WTC11 (cell line): ENCODE measurements at places on chromosomes 12 and 14.

DNA sequence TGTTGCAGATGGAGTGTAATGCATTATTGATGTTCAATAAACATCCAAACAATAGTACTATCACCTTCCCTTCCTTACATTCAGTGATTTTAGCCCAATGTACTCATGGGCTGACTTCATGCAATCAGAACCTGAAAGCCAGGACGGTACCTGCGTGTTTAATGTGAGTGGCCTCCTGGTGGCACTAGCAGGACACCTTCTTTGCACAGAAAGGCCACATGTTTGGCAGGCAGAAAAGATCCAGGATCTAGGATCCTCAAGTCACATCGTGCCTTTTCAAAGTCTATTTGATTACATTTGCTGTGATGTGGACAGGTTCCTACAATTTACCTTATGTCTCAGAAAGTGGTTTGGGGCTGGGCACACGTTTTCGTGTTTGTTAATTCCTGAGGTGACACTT lies 82.9 kb downstream of the NEDD1 start:
- DNase-seq, result peak; percentile 50

DNA sequence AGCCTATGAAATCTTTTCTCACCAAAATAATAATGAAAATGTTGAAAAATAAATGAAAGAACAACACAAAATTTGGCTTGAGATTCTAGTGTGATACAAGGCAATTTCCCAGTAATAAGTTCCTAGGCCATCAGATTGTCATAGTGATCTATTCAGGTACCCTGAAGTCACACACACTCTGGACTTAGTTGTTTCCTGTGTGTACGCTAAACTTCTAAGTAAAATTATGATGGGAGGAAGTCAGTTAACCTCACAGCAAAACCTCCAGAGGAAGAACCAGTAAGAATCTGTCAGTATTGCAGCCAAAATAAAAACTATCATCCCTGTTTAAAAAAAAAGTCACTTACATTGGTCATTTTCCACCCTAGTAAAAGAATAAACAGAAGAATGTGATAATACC lies 81.9 kb downstream of the DBX2 start:
- no peak for DNase-seq

GRCh38 chr12:1697271-1697670 lies 6.4 kb downstream of the ADIPOR2 start:
- no peak for DNase-seq

- DNase-seq, result no peak
Measured at GRCh38 chr12:105289114-105289904, 41.2 kb upstream of the C12orf75 start.

- peak; percentile 75 for DNase-seq
Measured at GRCh38 chr14:69535230-69535848, 39.3 kb downstream of the CCDC177 start.

DNA sequence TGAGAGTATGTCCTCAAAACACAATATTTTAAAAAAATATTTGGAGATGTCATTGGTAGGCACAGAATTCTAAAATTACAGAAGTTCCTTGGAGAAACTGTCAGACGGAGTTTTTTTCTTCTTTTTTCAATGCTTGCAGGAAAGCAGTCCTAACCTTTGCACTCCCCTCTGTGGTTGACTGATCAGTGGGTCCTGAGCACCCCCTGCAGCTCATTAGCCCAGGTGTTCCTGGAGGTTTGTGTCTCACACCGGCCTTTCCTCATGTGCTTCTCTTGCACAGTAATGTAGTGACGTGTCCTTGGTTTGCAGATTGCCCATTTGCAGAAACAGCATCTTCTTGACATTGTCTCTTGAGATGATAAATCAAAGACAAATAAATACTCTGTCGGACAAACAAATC lies 513.0 kb downstream of the TMEM121 start:
- no peak for DNase-seq

GRCh38 chr14:68681256-68682011 lies 111.4 kb downstream of the ZFP36L1 start:
- no peak for DNase-seq

- no peak for DNase-seq
Measured at GRCh38 chr14:52175982-52176502, 91.5 kb upstream of the PTGDR start.

DNA sequence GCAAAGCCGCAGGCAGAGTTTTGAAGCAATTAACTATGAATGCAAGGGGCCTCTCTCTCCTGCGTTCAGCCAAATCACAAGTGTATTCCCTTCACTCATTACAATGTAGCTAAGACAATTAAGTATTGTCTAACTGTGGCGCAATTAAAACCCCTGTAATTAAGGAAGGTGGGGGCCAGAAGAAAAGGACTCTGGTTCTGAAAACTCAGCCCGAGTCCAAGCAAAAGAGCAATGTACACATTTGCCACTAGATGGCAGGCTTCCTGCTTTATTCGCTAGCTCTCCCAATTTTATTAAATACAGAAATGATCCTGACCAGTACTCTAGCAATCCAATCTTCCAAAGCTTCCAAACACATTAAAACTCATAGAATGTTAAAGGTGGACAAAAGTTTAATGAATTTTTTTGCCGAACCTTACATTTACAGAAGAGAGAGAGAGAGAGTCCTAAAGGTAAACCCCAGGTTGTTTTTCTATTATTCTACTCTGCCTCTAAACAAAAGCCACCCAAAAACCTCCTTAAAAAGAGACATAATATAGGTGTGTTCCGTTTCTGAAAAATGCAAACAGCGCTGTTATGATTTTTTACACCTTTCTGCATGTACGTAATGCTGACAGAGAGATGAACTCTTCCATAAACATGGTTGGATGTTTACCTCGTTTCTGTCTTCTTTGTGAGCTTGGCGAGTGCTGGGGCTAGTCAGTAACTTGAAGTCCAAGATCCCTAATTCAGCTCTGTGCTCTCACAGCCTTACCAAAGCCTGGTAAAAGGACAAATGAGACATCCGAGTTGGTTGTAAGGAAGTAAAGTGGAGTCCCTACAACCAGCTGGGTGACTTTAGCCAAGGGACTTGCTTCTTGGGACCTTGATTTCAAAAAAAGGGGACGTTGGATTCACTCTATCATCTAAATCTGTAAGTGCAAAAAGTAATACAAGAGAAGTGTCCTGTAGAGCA lies 50.9 kb upstream of the VASH1 start:
- no peak for DNase-seq

GRCh38 chr14:71695611-71696350 lies 236.4 kb upstream of the RGS6 start:
- DNase-seq, result no peak

- DNase-seq, result no peak
Measured at GRCh38 chr12:129762436-129762835, 141.4 kb downstream of the TMEM132D start.

DNA sequence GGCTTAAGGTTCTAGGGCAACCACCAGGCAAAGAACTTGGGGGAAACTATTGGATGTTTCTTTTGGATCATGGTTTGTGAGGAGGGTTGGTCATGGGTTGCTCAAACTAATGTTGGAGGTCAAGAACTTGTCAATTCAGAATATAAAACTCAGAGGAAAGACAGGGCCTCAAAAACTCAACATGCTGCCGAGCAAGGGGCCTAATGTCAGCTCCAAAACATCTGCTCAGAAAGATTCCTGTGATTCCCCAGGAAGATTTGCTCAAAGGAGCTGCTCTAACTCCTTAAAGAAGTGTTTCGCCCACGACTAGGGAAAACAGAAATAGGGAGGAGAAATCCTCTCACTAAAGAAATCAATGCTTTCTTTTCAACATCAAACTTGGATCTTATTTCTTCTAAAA lies 3.7 kb upstream of the IGF1 start:
- no peak for DNase-seq

- no peak for DNase-seq
Measured at GRCh38 chr14:62369919-62370560, 607.8 kb downstream of the SNAPC1 start.

GRCh38 chr12:123966596-123966995 lies 6.0 kb downstream of the CCDC92 start:
- DNase-seq, result no peak

DNA sequence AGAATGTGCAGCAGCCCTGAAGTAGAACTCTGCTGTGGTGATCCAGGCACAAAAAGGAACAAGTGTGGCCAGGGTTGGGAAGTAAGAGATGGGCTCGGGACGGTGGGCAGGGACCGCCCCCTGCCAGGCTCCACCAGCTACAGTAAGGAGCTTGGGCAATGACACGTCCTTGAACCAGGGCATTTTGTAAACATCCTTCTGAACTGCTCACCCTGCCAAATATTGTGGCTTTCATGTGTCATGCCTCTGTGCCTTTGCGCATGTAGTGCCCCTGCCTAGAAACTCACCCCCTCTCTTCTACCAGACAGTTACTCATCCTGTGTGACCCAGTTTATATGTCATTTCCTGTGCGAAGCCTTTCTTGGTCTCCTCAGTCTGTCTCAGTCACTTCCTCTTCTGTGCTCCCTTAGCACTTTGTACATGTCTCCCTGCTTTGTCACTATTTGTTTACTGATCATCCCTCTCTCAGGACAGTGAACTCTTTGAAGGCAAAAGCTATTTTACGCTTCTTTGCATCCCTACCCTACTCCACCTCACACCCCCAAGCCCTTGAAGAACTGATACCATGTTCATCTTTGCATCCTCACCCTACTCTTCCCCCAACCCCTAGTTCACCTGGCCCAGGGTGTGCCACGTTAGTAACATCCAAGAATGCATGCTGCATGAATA lies 108.9 kb upstream of the PLEKHG7 start:
- no peak for DNase-seq

- DNase-seq, result no peak
Measured at GRCh38 chr12:102321305-102322082, 123.9 kb upstream of the PMCH start.

DNA sequence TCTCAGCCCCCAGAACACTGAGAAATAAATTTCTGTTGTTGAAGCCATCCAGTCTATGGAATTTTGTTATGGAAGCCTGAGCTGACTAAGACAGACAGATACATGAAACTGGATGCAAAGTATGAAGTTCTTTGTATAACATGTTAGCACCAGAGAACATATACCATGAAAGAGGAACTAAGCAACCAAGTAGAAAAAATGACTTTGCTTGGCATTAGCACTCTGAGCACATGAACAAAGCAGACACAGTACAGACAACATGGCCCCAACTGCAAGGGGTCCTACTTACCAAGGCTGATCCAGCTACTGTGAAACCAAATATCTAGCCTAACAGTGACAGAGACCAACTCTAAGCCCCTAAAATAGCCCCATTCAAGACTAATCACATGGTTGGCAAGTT lies 13.8 kb downstream of the EXOC5 start:
- no peak for DNase-seq

GRCh38 chr12:24840046-24840800 lies 108.7 kb downstream of the BCAT1 start:
- DNase-seq, result no peak

DNA sequence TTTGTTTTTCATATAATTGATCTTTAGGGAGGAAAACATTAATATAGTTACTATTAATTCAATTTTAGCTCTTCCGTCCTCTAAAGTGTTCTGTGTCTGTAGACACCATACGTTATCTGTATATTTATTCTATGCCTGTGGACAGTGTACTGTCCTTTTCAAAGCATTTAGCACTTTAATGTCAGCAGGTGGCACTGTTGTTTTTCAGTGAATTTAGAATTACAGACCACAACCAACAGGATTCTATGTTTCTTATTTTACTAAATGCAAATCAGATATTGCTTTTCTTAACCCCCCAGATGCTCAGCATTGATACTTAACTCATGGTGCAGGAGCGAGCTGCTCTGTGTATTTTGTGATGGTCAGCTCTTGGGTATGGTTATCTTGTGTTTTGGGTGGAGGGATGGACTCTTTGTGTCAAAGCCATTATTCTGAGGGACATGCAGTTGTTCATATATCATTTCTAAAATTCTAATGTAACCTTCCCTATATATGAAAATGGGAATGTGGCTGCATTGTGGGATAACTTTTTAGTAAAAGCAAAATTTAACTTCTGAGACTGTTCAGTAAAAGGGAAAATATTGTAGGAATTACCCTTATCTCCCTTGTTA lies 65.2 kb downstream of the PAPOLA start:
- DNase-seq, result no peak

GRCh38 chr12:111822886-111823285 lies 19.1 kb upstream of the MAPKAPK5 start:
- no peak for DNase-seq

- DNase-seq, result no peak
Measured at GRCh38 chr12:22797701-22798100, 172.7 kb downstream of the ETNK1 start.

DNA sequence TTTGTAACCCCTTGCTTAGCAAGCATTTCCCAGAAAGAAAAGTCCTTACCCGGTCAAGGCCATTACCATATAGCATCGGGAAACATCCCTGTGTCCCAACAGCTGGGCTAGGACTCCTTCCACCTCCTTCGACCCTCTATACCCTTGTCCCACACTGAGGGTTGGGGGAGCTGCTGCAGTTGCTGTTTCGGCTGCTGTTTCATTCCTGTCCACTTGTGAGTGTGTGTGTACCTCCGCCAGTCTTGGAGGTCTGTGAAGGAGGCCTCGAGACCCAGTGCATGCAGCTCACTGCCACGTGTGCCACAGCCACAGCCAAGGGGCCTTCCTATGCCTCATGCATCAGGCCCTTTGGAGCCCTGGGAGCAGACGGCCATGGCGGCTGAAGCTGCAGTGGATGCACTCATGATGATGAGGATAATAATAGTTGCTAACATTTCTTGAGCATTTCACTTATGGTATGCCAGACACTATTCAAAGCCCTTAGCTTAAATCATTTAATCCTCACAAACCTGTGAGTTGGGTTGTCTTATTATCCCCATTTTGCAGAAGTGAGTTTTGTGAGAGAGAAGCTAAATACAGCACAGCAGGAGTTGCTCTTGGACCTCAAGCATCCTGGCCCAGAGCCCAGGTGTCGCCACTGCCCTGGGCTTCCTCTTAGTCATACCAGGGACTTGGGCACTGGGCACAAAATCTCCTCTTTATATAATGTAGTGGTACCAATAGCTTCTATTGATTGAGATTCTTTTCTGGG lies 156.5 kb downstream of the PRKCH start:
- no peak for DNase-seq

DNA sequence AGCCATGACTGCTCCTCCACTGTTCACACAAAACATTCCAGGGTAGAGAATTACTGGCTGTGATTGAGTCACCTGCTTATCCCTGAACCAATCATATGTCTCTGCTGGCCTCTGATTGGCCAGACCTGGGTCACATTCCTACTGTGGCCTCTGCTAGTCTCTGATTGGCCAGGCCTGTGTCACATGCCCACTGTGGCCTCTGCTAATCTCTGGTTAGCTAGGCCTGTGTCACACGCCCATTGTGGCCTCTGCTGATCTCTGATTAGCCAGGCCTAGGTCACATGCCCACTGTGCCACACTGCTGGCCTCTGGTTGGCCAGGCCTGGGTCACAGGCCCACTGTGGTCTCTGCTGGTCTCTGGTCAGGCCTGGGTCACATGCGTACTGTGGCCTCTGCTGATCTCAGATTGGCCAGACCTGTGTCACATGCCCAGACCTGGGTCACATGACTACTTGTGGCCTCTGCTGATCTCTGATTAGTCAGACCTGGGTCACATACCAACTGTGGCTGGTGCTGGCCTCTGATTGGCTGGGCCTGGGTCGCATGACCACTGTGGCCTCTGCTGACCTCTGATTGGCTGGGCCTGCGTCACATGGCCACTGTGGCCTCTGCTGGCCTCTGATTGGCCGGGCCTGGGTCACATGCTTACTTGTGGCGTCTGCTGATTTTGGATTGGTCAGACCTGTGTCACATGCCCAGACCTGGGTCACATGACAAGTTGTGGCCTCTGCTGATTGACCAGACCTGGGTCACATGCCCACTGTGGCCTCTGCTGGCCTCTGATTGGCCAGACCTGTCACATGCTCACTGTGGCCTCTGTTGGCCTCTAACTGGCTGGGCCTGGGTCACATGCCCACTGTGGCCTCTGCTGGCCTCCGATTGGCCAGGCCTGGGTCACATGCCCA lies 251.6 kb downstream of the SLC15A4 start:
- DNase-seq, result no peak

GRCh38 chr12:47867495-47867941 lies 37.3 kb downstream of the VDR start:
- no peak for DNase-seq

- DNase-seq, result no peak
Measured at GRCh38 chr14:22025879-22026278, 352.3 kb upstream of the OR4E1 start.
